ENCODE measurements at places on chromosomes 6 and 20.

DNA sequence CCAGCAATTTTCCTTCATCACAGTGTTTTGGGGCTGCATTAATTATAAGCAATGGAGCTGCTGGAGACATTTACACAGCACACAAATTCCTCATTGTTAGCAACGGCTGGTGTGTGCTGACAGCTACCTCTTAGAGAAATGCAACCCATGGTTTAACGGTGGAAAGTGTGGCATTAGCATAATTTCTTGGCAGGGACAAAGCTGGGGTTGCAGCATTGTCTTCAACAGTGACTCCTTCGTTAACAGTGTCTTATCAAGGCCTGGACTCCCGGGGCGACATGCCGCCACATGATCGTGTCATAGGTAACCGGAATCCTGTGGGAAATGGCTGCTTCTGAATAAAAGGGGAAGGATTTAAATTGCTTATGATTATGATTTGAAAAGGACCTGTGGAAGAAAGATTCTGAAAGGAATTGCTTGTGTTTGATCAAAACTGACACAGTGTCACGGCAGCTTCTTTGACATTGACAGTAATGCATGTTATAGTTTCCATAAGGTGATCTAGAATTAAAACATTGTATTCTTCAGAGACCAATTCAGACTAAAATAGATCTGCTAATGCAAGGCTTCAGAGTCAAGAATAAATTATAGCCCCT lies 128.0 kb downstream of the UST start:
- DNase-seq = no peak

DNA sequence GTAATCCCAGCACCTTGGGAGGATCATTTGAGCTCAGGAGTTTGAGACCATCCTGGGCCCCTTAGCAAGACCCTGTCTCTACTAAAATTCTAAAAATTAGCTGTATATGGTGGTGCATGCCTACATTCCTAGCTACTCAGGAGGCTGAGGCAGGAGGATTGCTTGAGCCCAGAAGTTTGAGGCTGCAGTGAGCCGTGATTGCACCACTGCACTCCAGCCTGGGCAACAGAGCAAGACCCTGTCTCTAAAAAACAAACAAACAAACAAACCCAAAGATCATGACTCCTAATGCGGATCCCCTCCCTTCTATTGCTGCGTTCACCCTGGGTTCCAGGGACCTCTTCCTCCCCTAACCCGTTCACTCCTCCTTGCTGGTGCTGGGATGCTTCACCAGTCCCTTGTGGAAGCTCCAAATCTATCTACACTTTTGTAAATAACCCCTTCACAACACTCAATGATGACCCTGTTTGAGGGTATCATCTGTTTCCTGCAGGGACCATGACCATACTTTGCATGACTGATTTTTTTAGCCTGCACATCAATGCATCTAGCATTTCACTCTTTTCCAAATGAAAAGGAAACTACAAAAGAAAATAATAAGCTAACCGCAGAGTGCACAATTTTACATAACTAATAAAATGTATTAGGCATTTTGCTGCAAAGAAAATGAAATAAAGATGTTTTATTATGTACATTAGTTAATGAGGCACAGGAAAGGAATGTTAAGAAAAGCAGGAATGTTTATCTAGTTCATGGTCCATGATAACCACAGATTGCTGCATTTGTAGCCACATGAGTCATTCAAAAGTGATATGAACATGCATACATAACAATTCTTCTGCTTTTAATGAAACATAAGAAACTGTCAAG lies 30.5 kb upstream of the IPCEF1 start:
- DNase-seq = no peak

- DNase-seq = peak; percentile 45
Observed at GRCh38 chr6:31734821-31735406, 1.4 kb downstream of the CLIC1 start.

GRCh38 chr20:19466206-19466928 lies 253.9 kb downstream of the SLC24A3 start:
- no peak for DNase-seq

DNA sequence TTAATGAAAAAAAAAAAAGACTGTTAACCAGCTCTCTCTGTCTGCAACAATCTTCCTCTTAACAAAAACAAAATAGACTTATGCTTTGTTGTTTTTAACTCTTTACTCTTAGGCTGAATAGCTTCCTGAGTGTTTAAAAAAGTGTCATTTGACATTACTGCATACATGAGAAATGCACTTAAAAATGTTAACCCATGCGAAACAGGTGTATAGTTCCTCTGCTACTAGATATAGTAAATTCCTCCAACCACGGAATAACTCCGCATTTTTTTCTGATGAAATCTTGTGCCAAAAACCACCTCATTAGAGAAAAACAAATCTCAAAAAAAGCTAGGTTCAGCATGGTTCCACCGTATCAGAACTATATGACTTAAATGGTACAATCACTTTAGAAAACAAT lies 426.0 kb downstream of the ADGRB3 start:
- no peak for DNase-seq

DNA sequence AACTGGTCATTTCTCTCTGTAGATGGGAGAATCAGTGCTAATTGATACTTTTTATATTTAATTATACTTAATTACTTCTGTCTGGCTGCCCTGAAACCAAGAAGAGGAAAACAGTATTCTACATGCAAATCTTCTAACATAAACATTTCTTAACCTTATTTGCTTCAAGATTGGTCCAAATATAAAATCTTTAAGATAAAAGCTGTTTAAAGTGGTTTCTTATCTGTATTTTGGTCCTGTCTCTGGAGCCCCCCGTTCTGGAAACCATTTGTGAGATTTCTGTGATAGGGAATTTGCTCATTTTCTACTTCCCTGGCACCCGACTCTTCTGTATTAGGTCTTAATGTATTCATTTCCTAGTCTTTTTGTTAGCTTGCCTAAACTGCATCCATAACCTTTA lies 168.6 kb downstream of the RNF144B start:
- no peak for DNase-seq

DNA sequence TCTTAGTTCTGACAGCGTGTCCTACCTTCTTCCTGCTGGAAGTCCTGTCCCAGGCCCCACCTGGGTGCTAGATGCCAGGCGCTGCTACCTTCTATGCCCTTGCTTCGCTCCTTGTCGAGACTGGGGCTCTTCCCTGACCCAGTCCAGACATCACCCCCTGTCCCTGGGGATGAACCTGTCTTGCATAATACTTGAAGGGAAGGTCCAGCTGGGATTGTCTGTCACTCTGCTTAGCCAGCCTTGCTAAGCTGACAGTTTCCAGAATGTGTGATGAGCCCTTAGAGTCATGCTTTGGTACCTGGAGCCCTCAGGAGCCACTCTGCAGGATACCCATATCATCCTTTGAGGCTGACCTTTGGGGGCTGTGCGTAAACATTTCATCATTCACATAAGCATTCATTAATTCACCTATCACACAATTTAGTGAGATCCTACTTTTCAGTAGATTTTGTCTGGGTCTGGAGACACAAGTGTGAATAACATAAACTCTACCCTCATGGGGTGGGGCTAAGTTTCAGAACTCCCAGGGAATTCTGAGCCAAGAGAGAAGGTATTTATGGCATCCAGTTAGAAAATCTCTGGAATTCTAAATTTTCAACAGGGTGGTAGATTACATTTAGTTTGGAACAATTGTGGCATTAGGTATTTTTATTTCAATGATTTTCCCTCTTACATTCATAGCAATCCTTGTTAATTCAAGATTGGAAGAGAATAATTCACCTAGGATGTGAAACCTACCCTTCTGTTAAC lies 151.1 kb upstream of the HDAC2 start:
- no peak for DNase-seq

- no peak for DNase-seq
Observed at GRCh38 chr6:72348926-72349325, 272.9 kb upstream of the KCNQ5 start.

GRCh38 chr6:120587381-120587780 lies 746.9 kb downstream of the TBC1D32 start:
- DNase-seq = no peak

DNA sequence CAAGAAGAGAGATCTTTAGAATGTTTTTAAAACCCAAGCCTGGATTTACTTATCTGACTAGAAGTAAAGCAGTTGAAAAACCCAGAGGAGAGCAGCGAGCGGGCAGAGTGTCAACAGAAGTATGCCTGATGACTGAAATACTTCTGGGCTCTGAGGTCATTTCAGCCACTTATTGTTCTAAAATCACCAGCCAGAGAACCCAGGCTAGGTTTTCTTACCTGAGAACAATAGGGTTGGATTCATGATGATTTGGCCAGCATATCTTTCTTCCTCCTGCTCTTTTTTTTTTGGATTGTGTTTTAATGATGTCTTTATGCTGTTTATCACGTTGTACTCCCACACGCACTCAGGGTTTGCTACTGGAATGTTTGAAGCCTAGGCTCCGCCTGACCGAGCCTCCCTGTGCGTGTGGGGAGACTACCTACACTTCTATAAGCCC lies 63.0 kb upstream of the KIF25 start:
- no peak for DNase-seq

DNA sequence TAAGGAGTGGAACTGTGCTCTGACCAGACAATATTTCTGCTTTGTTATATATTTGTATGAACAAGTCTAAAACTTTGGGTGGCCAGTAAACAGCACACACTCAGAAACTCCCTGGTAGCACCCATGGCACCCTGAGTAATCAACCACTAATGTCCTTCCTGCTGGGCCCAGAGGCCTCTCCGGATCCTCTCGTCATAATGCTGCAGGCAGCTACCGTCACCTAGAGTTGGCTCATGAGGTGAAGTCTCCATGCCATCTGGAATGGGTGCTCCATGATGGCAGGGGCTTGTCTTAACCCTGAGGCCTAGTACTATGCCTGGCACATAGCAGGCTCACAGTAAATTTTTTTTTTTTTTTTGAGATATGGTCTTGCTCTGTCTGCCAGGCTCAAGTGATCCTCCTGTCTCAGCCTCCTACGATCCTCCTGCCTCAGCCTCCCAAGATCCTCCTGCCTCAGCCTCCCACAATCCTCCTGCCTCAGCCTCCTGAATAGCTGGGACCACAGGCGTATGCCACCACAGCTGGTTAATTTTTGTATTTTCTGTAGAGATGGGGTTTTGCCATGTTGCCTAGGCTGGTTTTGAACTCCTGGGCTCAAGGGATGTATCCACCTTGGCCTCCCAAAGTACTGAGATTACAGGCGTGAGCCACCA lies 3.0 kb upstream of the SDCBP2 start:
- DNase-seq = no peak

- DNase-seq = no peak
Observed at GRCh38 chr6:125843593-125843992, 52.8 kb downstream of the NCOA7 start.

GRCh38 chr20:48772183-48772976 lies 55.4 kb downstream of the PREX1 start:
- no peak for DNase-seq

GRCh38 chr6:24501914-24502313 lies 7.1 kb downstream of the ALDH5A1 start:
- DNase-seq = no peak

- DNase-seq = no peak
Observed at GRCh38 chr6:2579241-2579761, 171.4 kb downstream of the MYLK4 start.

- no peak for DNase-seq
Observed at GRCh38 chr6:4396044-4396443, 260.7 kb upstream of the ECI2 start.

- DNase-seq = no peak
Observed at GRCh38 chr20:19241440-19241839, 29.0 kb downstream of the SLC24A3 start.

- DNase-seq = no peak
Observed at GRCh38 chr6:106488494-106489370, 128.2 kb downstream of the CRYBG1 start.

GRCh38 chr20:19706463-19706862 lies 51.6 kb upstream of the RIN2 start:
- no peak for DNase-seq

- DNase-seq = no peak
Observed at GRCh38 chr6:3457710-3458602, 1.1 kb upstream of the SLC22A23 start.

- no peak for DNase-seq
Observed at GRCh38 chr6:72287801-72288200, 334.1 kb upstream of the KCNQ5 start.

DNA sequence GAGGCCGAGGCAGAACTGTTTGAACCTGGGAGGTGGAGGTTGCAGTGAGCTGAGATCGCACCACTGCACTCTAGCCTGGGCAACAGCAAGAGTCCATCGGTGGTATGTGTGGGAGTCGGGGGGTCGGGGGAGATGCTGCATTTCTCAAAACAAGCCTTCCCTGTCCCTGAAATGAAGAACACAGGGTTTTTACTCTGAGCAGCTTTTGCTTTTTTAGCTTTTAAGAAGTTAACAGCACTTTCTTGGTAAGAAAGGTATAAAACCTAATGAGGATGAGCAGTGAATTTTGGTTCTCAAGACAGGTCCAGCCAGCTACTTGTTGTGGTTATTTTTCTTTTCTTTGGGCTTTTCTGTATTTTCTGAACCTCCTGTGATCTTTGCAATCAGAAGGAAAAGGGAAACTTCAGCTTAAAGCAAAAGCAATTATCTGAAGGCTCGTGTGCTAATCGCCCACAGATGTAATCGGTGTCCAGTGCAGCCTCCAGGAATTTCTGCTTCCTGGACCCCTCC lies 3.7 kb downstream of the RPL10A start:
- DNase-seq = no peak

- DNase-seq = no peak
Observed at GRCh38 chr6:19311786-19312185, 525.4 kb upstream of the ID4 start.

DNA sequence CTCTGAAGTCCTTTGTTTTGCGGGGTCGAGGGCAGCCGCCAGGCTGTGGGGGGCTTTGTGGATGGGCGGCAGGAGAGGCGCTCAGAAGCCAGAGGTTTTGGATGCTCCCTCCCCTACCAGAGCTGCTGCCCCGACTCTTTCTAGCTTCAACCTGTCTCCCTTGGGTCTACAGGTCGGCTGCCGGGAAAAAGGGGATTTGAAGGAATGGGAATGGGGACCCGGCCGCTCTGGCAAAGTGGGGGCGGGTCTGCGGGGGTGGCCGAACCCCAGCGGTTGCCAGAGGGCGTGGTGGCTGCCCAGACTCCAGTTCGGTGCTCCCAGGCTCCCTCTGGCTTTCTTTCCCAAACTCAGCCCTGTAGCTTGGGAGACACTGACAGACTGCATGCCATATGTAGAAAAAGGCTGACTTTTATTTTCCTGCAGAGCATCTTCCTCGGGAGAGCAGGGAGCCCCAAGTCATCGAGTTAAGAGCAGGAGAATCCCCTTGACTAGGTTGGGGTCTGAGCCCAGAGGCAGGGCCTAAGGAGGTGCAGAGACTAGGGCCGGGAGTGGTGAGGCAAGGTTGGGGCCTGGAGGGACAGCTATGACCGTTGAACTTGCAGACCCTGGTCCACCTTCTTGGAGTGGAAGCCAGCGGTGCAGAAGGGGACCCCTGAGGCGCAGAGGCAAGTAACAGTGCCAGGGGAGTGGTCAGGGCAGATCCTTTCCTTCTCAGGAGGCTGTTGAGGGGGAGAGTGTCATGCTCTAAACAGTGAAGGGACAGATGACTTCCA lies 1.4 kb upstream of the PPP1R18 start:
- DNase-seq = no peak

- DNase-seq = no peak
Observed at GRCh38 chr6:24378473-24379097, 20.7 kb upstream of the DCDC2 start.

DNA sequence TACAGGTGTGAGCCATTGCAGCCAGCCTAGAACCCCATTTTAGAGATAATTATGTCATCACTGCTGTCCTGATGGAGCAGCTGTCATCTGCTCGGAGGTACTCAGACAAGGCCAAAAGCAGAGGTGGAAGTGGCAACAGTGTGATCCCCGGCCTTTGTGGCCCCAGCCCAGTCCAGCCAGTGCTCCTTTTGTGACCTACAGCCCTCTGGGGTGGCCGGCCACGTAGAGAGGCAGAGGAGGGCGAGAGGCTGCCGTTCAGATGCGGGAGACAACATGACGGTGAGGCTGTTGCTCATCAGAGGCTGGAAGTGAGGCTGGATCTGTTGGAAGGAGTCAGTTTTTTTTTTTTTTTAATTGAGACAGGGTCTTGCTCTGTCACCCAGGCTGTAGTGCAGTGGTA lies 32.8 kb downstream of the EFCAB8 start:
- DNase-seq = no peak

All from stimulated activated CD8-positive, alpha-beta memory T cell treated with anti-CD3 and anti-CD28 coated beads, Interleukin-7, amount 100 ng/mL, for 4 hours (primary cell).